ENCODE measurements at places on chromosomes 5 and 9.

GRCh38 chr9:69130456-69131441 is 43.3 kb upstream of the TJP2 start:
- DNase-seq, result no peak

- peak; percentile 42 for DNase-seq
Measured at GRCh38 chr9:97468658-97469448, 32.6 kb upstream of the TMOD1 start.

DNA sequence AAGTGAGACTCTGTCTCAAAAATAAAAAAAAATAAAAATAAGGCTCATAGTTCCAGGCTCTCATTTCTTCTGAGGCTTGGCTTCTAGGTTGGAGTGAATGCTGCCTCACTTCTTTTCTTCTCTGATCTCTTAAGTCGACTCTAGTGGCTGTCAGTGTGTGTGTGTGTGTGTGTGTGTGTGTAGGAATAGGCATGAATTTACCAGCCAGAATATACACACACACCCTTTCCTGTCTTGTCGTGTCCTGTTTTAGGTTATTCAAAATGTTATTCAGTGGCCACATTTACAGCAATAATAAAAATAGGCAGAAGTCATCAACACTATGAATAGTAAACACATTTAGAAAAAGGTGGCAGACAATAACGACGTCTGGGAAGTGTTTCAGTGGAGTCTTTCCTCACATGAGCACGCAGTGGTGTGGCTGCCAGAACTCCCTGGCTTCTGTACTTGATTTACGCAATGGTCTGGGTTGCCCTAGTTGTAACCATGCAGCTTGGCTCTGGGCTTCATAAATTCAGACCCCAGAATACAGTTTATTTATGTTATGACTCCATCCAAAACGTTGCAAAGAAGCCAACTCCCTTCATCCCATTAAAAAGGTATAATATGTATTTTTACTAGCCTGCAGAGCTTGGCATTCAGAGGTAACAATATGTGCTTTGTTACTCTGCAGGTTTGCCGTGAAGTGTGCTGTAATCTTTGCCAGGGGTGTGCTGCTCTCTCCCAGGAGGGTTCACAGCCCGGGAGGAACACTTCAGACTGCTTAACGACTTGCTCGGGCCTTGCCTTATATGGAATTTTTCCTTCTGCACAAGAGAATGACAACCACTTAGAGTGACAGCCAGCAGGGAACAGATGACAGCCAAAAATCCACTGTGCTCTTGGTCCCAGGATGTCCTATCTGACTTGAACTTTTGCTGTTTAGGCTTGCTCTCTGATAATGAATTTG is 34.4 kb upstream of the PALM2AKAP2 start:
- DNase-seq, result peak; percentile 23

DNA sequence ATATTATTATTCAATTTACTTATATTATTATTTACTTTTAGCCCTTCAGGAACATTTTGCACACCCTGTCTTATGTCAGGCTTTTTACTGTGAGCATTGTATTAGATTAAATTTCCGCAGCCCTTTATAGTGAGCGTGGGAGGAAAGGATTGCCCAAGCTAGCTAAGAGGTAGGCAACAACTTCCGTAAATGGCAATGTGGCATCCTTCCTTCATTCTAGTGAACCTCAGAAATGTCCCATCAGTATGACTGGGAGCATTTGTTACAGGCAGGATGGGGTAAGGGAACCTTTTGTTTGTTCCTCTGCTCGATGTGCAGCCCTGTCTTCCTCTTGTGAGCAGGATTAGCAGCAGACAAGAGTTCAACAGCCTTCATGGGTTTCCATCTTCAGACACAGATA is 6.2 kb upstream of the CD180 start:
- no peak for DNase-seq

DNA sequence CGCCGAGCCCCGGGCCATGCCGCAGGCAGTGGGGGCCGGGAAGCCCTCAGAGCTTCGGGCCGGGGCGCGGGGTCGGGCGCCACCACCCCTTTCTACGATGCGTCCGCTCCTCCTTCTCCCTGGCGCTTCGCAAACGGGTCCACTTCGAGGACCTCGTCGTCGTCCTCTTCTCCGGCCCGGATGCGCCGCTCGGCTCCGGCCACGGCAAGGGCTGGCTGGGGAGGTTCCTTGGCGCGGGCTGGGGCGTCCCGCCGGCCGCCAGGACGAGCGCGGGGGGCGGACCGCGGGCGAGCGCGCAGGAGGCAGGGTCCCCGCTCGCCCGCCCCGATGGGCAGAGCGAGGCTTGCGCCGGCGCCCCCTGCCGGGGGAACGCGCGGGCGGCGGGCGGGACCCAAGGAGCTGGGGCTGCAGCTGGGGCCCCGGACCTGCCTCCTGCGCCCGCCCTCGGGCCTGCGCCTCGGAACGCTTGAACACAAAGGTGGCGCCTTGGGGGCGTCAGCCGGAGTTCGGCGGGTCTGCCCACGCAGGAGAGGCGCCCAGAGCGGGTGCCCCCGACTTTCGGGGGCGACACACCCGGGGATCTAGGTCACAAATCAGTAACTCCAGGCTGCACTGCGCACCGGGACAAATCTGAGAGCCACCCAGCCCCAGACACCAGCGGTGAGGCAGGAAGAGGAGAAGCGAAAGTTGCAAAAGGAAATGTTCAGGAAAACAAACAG is at the start of gene ROR2:
ROR2 (minus strand) TSS at position 283 of the 719 bp plus-strand sequence.
- DNase-seq, result peak; percentile 51

DNA sequence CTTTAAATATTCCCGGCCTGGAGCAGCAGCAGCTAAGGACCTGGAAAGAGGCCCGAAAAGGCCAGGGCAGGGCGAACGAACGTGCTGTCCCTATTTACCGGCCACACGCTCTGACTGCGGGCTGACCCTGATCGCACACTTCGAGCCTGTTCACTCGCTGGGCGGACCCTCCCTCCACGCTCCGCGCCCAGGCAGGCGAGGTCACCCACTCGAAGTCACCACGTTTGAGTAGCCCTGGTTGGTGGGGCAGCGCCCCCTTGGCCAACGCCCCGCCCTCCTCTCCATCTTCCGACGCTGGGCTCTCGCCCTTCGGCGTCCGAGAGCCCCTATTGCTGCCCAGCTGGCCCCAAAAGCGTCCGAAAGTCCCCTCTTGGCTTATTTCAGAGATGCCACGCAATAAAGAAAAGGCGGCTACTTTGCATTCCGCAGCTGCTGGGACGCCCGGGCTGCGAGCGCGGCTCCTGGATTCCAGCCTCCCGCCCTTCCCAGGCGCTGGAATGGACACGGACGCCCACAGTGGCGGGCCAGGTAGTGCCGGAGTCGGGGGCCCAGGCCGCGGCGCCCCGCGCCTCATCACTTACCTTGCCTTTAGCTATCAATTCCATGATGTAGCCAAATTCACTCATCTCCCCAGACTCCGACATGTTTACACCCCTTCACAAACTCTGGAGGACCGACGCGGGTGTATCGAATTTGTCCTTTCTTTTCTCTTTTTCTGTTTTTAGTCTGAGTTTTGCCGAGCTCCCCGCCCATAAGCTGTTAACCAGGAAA is 9.9 kb upstream of the TRIM36 start:
- DNase-seq, result no peak

GRCh38 chr5:109612278-109612905 is 77.3 kb upstream of the MAN2A1 start:
- DNase-seq, result no peak

DNA sequence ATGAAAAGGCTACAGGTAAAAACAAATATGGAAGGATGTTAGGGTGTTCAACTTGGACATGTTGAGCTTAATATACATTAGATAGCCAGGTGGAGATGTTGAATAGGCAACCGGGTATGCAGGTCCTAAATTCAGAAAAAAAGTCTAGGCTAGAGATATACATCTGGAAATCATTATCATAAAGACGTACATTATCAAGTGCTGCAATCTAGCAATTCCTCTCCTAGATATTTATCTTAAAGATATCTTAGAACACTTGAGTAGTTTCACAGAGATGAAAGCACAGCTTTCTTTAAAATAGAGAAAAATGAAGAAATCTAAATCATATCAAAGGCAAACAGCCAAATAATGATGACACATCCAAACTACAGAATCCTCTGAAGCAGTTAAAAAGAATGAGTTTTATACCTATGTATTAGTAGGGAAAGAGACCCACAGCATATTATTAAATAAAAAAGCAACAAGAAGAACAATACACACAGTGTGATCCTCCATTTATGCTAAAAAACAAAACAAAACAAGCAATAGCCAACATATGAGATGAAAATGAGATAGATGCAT is 3.8 kb downstream of the NUDCD2 start:
- DNase-seq, result no peak

DNA sequence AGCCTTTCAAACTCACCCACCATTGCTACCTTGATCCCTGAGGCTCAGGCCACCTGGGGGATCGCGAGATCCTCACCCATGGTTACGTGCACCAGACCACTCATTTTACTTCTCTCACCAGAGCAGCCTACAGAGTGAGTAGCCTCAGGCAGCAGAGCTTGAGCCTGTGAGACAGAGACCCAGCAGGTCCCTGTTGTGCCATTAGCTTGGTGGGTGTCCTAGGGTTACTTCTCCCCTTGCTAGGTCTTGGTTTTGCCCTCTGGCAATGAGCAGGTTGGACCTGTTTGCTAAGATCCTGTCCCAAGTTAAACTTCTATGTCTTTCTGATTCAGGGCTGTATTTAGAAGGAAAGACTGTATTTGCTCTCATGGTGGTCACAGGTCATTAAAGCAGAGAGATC is 21.8 kb downstream of the WHRN start:
- no peak for DNase-seq

- DNase-seq, result no peak
Measured at GRCh38 chr5:124080256-124080655, 568.3 kb downstream of the CSNK1G3 start.

GRCh38 chr5:52638732-52639131 is 149.0 kb upstream of the ITGA1 start:
- DNase-seq, result no peak

GRCh38 chr5:148816782-148817181 is 9.6 kb upstream of the ADRB2 start:
- DNase-seq, result no peak

DNA sequence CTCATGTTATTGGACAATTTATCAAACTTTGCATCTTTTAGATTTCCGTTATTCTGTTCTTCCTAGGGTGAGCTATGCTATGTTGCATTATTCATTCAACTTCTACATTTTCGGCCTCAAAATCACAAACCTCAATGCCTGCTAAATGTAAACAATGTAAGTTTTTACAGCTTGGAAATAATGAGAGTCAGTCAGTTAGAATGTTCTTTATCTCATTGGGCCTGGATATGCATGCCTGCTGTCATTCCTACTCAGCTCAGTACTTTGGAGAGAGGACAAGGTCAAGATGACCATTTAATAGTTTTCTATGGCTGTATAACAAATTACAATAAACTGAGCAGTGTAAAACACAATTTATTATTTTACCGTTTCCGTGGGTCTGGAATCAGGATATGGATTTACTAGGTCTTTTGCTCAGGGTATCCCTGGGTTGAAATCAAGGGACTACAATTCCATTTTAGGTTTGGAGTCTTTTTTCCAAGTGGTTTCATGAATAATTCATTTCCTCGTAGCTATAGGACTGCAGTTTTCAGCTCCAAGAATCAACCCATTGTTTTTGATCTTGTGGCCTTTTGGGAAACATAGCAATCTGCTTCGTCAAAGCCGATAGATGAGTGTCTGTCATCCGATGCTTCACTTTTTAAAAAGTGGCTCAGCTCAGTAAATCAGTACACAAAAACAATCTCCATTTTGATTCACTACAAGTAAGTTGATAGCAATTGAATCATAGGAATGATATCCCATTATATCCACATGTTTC is 1143.2 kb upstream of the CDH6 start:
- DNase-seq, result no peak

- DNase-seq, result no peak
Measured at GRCh38 chr5:33905381-33905780, 13.6 kb upstream of the ADAMTS12 start.

GRCh38 chr9:27189426-27189825 is 80.4 kb downstream of the TEK start:
- DNase-seq, result no peak

DNA sequence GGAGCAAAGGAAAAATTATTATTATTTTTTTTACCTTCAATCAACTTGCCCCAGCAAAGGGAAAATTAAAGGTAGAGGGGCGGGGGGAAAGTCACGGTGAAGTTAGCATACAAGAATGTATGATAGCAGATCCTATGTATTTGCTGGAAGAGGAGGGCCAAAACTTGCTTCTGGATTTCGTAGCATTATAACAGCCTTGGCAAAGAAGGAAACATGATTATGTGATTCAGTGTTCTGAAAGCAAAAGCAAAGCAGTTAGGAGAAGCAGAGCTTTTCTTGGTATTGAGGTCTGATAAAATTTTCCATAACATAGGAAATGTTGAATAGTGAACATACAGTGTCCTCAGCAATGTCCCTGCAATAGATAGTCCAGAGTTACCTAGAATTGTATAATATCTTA is 32.4 kb downstream of the MAST4 start:
- no peak for DNase-seq

DNA sequence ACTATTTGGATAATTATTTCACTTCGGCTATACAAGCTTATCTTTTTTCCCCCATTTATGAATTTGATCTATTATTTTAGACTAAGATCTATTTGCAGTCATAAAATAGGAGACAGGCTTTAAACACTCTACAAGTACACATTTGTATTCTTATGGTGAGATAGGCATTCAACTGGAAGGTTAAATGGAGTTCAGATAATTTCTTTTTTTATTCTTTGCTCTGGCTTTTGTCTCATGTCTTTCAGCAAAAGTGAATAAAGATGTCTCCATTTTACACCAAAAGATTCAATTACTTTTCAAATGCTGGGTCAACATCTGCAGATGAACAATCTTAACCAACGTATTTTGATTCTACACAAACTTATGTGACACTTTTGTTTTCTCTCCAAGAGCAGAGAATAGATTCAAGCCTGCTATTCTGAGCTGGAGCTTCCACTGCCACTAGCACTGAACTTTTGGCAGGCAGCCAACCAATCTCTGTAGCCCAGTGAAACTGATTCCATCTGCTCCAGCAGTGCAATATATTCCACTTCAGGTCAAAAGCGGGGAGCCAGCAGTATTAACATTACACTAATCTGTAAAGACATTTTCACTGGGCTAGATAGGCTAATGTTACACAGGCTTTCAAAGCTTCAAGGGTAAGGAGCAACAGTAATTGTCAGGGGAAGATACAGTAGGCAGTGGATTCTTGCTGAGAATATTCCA is 452.0 kb upstream of the ZNF608 start:
- DNase-seq, result peak; percentile 89

DNA sequence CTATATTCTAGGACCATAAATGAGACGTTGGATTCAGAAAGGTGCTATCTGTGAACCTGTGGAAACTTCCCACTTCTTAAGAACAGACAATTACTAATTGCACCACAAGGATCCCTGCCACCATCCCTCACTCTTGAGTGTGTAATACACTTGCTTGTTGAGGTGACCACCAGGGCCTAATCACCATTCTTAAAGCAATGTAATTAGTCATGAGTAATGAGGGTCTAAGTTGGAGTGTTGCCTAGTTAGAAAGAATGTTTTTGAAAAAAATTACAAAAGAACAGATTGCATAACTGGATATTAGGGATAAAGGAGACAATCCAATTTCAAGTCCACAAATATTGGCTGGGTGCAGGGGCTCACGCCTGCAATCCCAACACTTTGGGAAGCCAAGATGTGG is 56.9 kb upstream of the TRIO start:
- DNase-seq, result no peak

GRCh38 chr5:60436518-60436917 is 263.4 kb downstream of the DEPDC1B start:
- DNase-seq, result no peak

GRCh38 chr5:64763948-64764503 is 4.5 kb downstream of the SREK1IP1 start:
- DNase-seq, result no peak
